Fibroblast of lung (primary cell): ENCODE measurements at places on chromosomes 6 and 20. TPM values are rescaled to one million over a fixed set of nuclear protein-coding genes. Genes with fewer than 3 reads are reported as not detected.

The GNMT gene
- not detected in 2 replicates for total RNA-seq

The HCK gene
- not detected in 2 replicates for total RNA-seq

The ESF1 gene
- total RNA-seq: 13.2 and 15.2 TPM in 2 replicates

The TNFRSF21 gene
- total RNA-seq: 4.8 and 12.6 TPM in 2 replicates

The ARFGEF2 gene
- 30.8 and 42.8 TPM in 2 replicates for total RNA-seq

The SCRT2 gene
- not detected in 2 replicates for total RNA-seq

DNA sequence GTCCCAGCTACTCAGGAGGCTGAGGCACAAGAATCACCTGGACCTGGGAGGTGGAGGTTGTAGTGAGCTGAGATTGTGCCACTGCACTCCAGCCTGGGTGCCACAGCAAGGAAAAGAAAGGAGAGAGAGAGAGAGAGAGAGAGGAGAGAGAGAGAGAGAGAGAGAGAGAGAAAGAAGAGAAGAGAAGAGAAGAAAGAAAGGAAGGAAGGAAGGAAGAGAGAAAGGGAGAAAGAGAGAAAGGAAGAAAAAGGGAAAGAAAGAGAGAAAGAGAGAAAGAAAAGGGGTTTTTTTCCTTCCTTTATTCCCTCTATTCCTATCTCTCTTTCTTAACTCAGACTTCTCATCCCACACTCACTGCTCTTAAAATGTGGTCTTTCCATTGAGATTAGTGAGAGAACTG lies 238.7 kb upstream of the PRDM1 start:
- no peak for DNase-seq
- no peak overlapping the region for H3K27ac ChIP-seq
- H3K36me3 ChIP-seq: no peaks in the 10 kb centered on the region

DNA sequence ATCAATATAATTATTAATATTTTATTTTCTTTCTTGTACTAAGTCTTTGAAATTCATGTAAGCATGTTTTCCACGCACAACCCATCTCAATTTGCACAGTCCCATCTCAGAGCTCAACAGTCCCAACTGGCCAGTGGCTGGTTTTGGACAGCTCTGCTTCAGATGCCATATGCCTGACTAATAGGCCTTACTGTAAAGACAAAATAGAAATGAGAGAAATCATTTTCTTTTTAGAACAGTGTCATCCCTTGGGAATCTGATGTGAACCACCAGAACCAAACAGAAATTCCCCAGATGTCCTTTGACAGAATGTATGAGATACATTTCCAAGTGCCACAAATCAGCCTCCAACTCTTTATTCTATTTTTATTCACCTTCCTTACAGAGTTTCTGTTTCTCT lies 338.9 kb downstream of the ESR1 start:
- peak; percentile 72 for DNase-seq
- H3K4me3 ChIP-seq: no peak overlapping the region
- H3K4me1 ChIP-seq: peaks cover 5% of the 10 kb centered on the region
- no peaks in the 10 kb centered on the region for H3K27me3 ChIP-seq
- H3K36me3 ChIP-seq: peaks cover 4% of the 10 kb centered on the region

GRCh38 chr6:112251171-112251875 lies 3.0 kb downstream of the LAMA4 start:
- H3K4me3 ChIP-seq: peak overlapping the region; percentile 80
- peak overlapping the region; percentile 91 for H3K27ac ChIP-seq
- peak; percentile 86 for DNase-seq
- H3K27me3 ChIP-seq: no peaks in the 10 kb centered on the region
- peaks cover 4% of the 10 kb centered on the region for H3K36me3 ChIP-seq

GRCh38 chr20:37980876-37981275 lies 52.4 kb downstream of the TTI1 start:
- no peaks in the 10 kb centered on the region for H3K36me3 ChIP-seq
- no peak overlapping the region for H3K27ac ChIP-seq
- no peak for DNase-seq
- H3K4me3 ChIP-seq: no peak overlapping the region
- no peaks in the 10 kb centered on the region for H3K27me3 ChIP-seq
- H3K4me1 ChIP-seq: no peaks in the 10 kb centered on the region

GRCh38 chr6:15621203-15622044 lies 41.4 kb downstream of the DTNBP1 start:
- no peaks in the 10 kb centered on the region for H3K36me3 ChIP-seq
- H3K27ac ChIP-seq: no peak overlapping the region
- H3K4me3 ChIP-seq: no peak overlapping the region
- DNase-seq: no peak
- no peaks in the 10 kb centered on the region for H3K4me1 ChIP-seq
- no peaks in the 10 kb centered on the region for H3K27me3 ChIP-seq

- H3K4me1 ChIP-seq: no peaks in the 10 kb centered on the region
- H3K4me3 ChIP-seq: no peak overlapping the region
- no peaks in the 10 kb centered on the region for H3K27me3 ChIP-seq
Measured at GRCh38 chr20:57655809-57656155, 35.6 kb upstream of the ZBP1 start.

DNA sequence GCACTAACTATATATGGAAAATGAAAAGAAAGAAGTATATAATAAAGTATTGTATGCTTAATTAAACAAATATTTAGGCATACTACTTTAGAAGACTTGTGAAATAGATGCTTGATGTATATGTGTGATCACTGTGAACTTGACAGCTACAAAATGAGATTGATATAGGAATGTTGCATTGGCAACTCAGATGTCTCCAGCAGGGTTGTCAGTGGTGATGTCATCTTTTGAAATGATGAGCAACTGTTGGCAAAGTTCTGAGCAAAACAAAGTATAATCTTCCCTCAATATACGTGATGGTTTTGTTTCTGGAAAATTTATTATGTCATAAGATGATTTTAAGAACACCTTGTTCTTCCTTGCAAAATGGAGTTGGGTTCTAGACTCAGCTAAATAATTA lies 133.8 kb downstream of the ARID1B start:
- no peak overlapping the region for H3K27ac ChIP-seq
- no peak for DNase-seq
- no peaks in the 10 kb centered on the region for H3K27me3 ChIP-seq
- no peak overlapping the region for H3K4me3 ChIP-seq
- no peaks in the 10 kb centered on the region for H3K4me1 ChIP-seq
- H3K36me3 ChIP-seq: no peaks in the 10 kb centered on the region

GRCh38 chr6:158322400-158322723 lies 10.1 kb downstream of the TULP4 start:
- H3K4me1 ChIP-seq: peaks cover 8% of the 10 kb centered on the region
- no peak overlapping the region for H3K27ac ChIP-seq
- no peak for DNase-seq
- H3K27me3 ChIP-seq: no peaks in the 10 kb centered on the region

- H3K36me3 ChIP-seq: no peaks in the 10 kb centered on the region
- H3K4me1 ChIP-seq: peaks cover 3% of the 10 kb centered on the region
- H3K4me3 ChIP-seq: no peak overlapping the region
- H3K27ac ChIP-seq: no peak overlapping the region
- peak; percentile 56 for DNase-seq
Measured at GRCh38 chr6:133553652-133554051, 312.5 kb downstream of the EYA4 start.

GRCh38 chr6:978937-979685 lies 286.2 kb upstream of the EXOC2 start:
- no peak overlapping the region for H3K4me3 ChIP-seq
- H3K27ac ChIP-seq: no peak overlapping the region

DNA sequence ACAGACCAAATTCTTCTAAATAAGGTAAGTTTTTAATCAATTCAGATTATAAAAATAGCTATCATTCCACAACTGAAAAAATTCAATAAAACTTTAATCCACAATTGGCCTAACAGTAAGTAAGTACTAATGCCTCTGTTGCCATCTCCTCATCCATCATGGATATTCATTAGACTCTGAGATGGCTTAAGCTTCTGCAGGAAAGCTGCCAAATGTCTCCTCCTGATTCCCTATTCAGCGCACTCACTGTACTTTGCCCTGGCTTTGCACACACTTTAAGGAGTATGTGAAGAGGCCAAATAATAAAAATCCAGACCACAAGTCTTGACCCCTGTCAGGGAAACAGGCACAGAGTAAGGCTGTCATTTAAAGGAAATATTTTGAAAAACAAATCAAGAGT lies 23.6 kb downstream of the PGM3 start:
- no peak for DNase-seq
- H3K4me1 ChIP-seq: no peaks in the 10 kb centered on the region
- no peak overlapping the region for H3K27ac ChIP-seq

DNA sequence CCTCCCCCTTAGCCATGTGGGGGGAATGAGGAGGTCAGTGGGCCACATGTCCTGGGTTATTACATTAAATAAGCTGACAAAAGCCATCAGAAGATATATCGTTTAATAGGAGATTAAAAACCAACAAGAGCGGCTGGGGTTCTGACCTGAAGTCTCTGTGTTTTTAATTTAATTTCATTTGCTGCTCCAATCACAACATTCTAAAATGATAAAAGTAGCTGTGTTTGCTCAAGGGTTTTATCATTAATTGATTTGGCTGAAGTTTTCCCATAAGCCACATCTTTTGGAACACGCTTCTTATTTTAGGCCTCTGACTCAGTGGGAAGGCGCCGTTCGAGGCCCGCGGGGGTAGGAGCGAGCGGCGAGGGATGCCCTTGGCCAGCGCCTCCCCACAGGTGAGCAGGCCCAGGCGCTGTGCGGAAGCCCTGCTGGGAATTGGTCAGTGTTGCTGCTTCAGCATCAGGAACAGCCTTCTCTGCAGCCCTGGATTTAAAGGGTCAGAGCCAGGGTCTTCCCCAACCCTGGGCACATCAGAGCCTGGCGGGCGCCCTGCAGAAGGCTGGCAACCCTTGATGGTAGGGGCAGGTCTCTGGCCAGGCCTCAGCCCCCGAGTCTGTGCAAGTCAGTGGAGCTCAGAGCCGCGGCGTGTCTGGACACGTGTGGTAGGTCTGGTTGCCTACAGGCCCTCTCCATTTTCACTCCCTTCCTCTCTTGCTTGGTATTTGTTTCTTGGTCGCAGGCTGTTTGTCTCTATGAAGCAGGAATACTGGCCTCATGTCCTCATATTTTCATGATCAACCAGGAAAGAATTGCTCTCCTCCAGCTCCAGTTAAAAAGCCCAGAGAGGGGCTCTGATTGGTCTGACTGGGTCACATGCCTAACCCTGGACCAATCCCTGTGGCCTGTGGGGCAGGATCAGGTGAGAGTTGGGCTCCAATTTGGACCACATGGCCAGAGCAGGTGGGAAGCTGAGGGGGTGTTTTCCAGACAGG lies 30.9 kb upstream of the MLN start:
- peaks cover 17% of the 10 kb centered on the region for H3K4me1 ChIP-seq
- no peaks in the 10 kb centered on the region for H3K36me3 ChIP-seq
- H3K4me3 ChIP-seq: no peak overlapping the region
- no peak for DNase-seq

GRCh38 chr20:20518263-20518662 lies 150.4 kb downstream of the INSM1 start:
- no peak for DNase-seq
- H3K27me3 ChIP-seq: no peaks in the 10 kb centered on the region
- no peak overlapping the region for H3K27ac ChIP-seq
- no peaks in the 10 kb centered on the region for H3K4me1 ChIP-seq
- no peaks in the 10 kb centered on the region for H3K36me3 ChIP-seq
- no peak overlapping the region for H3K4me3 ChIP-seq

DNA sequence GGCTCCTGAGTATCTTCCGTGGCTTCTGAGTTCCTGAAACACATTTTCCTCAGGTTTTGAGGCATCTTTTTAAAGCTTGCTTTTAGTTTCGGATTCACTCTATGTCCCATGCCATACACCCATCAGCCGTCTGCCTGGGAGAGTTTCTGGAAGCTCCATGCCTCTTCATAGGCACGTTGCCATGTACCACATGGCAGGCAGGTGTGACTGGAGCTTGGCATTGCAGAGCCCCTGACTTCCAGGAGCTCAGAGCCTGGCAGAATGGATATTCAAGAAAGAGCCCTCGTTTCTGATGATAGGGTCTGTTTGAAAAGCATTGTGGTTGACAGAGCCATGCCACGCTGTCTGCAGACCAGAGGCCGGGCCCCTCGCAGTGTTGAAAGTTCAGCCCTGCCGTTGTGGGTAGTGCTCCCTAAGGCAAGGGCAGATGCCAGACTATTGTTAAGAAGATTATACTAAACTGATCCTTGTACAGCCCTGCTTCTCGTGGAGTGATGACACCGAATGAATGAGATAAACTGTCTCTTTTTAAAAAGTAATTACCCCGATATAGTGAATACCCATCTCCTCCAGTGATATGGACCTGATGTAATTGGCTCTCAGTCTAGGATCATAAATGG lies 100.0 kb downstream of the RPP40 start:
- H3K36me3 ChIP-seq: no peaks in the 10 kb centered on the region
- no peaks in the 10 kb centered on the region for H3K27me3 ChIP-seq
- no peak for DNase-seq
- H3K27ac ChIP-seq: no peak overlapping the region

DNA sequence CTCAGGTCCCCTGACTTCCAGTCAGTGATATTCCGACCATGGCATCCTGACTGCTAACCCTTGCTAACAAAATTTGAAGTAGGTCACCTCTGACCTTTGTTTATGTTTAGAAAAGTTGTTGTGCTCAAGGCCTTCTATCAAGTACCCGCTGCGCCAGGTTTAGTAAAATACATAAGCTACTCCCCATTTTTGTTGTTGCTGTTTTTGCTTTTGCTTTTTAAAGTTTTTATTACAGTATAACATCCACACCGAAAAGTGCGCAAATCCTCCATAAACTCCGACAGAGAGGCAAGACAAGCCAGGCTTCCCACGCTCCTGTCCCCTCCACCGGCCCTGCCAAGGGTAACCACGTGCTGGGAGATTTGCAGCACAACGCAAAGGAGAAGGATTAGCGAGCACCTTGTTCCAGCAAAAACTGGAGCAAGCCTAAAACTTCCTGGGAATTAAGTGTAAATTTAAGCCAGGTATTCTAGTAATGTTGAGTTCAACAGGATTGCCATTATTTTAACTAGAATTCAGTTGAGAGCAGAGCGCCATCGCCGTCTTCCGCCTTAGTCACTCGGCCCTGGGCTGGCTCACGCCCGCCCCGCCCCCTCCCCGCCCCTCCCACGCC lies 17.8 kb upstream of the HMGN4 start:
- DNase-seq: no peak
- no peaks in the 10 kb centered on the region for H3K27me3 ChIP-seq
- peak overlapping the region; percentile 62 for H3K27ac ChIP-seq
- H3K4me1 ChIP-seq: no peaks in the 10 kb centered on the region

- H3K27ac ChIP-seq: no peak overlapping the region
- H3K4me1 ChIP-seq: peaks cover 50% of the 10 kb centered on the region
- H3K4me3 ChIP-seq: no peak overlapping the region
- DNase-seq: no peak
- H3K27me3 ChIP-seq: no peaks in the 10 kb centered on the region
Measured at GRCh38 chr6:158006331-158006730, 24.7 kb downstream of the SYNJ2 start.
